Thoracic aorta (tissue), 2 donors: ENCODE measurements at places on chromosomes 3 and 15.

DNA sequence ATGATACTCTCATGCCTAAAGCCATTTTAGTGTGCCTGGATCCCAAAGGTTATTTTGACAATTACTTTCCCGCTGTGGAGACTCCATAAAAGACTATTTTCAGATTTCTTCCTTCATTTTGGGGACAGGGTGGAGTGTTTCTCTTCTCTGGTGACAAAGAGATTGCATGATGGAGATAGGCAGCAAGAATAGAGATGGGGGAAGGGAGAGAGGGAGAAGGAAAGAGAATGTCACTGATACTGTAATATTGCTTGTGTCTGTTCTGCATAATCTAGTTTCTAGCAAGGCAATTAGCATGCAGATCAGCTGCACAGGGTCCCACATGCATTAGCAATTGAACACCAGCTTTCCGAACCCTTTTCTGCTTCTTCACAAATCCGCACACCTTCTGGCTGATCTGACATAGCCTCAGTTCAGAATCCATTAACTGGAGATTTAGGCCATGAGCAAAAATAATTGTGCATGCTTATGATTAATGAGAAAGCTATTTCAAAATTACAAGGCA is 222.4 kb downstream of the OXSM start:
- no peak for DNase-seq

GRCh38 chr3:58989163-58989562 is 60.7 kb downstream of the CFAP20DC start:
- DNase-seq = no peak

- no peak for DNase-seq
Measured at GRCh38 chr15:35713733-35714132, 167.8 kb upstream of the DPH6 start.

DNA sequence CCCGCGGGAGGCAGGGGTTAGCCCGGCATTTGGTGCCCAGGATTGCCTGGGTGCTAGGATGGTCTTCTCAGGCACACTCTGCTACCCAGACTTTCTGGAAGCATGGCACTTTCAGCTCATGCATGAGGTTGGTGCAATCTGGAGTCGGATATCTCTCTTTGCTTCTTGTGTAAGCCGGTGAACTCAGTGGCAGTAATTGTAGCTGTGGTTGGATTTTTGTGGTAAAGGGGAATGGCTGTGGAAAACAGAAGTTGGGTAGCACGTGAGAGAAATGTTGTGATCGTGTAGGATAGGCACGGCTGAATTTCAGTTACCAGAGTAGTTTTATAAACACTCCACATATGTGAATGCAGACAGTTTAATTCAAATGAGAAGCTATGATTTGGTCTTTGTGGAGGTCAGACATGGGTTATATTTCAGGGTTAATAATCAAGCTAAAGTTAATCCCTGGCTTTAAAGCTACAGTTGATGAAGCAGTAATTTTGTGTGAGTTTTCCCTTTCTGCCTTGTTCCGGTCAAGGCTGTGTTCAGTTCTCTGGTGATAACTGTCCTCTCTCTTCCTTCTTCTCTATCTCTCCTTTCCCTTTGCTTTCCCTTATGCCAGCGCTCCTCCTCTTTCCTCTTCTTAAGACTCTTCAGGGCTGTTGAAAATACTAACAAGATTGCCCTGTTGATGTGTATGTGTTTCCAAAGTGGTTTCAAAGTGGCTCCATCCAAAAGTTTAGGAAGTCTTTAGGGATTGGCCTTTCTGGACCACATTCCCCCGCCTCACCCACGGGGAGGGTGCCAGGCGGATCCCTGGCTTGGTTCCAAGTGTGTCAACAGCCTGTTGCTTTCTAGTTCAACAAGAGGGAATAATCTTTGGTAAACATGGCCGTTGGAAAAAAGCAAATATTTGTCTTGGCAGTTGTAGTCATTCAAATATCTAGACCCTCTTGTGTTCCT is 404.6 kb upstream of the C2CD4B start:
- DNase-seq = no peak

- DNase-seq = no peak
Measured at GRCh38 chr3:20130106-20130505, 55.9 kb downstream of the SGO1 start.

DNA sequence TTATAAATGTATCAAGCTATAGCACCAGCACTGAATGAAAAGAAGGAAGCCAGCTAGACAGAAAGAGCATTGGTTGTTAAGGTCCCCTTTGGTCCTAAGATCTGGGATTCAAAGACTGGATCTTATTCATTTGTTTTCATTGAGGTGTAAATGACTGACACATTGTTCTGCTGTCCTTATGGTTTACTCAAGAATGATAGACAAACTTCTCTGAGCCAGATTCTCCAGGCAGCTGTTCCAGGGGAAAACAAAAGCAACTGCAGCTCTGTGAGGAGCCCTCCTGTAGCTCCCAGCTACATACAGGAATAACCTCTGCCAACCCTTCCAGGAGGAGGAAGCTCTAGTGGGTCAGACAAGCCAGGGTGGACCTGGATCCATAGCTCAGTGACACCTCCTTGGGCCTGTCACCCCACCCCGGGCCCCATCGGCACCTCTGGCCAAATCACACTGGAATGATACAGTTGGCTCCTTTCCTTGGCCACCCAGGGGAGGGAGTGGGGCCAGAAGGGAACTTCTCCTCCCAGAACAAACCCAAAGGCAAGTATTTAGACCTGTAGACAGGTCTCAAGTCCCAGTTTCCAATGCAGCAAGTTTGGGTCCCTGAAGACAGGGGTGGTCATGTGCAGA is 57.8 kb downstream of the ZNF621 start:
- DNase-seq = no peak

- no peak for DNase-seq
Measured at GRCh38 chr15:81813215-81813614, 232.6 kb downstream of the MEX3B start.

- DNase-seq = no peak
Measured at GRCh38 chr15:40891810-40892446, 2.3 kb upstream of the VPS18 start.

DNA sequence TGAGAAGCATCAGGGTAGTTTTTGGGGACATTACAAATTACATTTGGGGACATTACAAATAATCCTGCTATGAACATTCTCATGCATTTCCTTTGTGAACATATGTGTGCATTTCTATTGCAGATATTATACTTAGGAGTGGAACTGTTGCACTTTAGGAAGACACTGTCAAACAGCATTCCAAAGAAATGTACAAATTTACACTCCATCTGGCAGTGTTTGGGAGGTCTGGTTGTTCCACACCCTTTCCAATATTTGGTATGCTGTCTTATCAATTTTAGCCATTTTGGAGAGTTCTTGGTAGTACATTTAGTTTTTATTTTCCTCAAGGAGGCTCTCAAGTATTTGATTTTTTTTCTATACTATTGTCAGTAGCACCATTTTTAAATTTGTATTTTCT is 419.1 kb upstream of the ARHGEF26 start:
- no peak for DNase-seq

- DNase-seq = no peak
Measured at GRCh38 chr3:97430601-97431000, 334.0 kb upstream of the ARL6 start.

GRCh38 chr15:32718821-32719716 is 1.3 kb downstream of the GREM1 start:
- DNase-seq = no peak

DNA sequence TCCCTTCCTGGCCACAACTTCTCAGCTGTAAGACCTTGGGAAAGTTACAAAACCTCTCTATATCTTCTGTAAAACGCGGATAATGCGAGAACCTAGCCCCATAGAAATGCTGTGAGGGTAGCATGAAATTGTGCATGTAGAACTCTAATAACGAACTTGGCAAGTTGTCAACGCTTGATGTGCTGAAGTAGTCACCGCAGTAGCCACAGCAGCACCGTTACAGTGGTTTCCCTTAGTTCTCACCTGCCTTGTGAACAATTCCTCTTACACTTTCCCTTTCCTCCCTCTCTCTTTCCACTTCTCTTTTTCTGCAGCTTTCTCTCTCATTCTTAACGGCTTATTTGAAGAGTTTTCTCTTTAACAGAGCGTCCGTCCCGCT is 447 bp upstream of the SHQ1 start:
- DNase-seq = no peak
